ENCODE measurements at places on chromosomes 3 and 15.

DNA sequence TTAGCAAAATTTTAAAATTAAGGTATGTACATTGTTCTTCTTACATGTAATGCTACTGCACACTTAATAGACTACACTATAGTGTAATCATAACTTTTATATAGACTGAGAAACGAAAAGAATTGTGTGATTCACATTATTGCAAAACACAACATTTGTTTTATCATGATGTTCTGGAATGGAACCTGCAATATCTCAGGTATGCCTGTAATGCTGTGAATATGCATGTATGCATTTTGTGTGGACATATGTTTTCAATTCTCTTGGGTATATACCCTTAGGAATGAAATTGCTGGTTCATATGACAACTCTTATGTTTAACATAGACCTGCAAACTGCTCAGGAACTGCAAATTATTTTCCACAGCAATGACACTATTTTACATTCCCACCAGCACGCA lies 38.6 kb upstream of the TJP1 start:
- no peak for DNase-seq

DNA sequence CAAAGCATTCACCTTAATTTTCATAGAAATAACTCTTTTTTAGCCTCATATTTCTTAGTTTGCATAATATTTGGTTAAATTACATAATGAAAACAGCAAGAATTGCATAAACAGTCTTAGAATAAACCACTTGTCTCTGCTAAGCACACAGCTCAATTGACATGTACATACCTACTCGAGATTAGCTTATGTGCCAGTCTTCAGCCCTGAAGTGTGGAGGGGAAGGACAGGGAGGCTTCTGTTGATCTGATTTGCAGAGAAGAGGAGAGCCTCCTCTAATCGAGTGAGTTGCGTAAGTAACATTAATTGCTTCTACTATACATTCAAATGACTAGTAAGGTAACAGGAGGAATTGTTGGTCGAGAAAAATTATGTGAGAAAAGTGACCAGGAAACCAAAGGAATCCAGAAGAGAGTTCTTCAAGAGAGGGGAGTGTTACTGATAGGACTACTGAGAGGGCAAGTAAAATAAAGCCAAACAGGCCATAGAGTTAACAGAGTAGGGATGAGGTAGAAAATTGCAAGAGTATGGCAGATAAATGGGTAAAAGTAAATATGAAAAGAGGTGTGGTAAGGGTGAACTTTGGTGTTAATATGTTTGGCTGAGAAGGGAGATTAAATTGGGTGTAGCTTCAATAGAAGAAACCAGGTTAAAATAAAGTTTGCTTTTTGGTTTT lies 7.1 kb upstream of the GOLIM4 start:
- DNase-seq: no peak

- no peak for DNase-seq
Observed at GRCh38 chr15:89353991-89354390, 19.4 kb upstream of the POLG start.

DNA sequence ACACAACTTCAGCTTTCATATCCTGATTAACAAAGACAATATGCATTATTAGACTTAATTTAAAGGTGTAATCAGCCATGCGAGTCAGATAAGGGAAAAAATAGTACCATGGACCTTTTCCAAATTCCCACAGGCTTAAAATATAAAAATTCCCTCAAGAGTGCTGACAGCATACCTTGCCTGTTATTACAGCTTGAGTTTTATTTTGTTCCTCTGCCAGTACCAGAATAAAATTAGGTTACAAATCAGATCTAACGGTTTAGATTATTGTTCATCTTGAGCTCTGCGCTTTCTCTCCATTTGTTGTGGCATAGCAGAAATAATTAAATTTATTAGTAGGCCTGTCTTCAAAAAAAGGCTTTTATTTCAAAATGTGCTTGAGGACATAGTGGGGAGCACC lies 250.3 kb downstream of the PTPRG start:
- no peak for DNase-seq

GRCh38 chr15:30933293-30933692 lies 29.6 kb downstream of the FAN1 start:
- DNase-seq: no peak

Measured in NCI-H1105 (cell line).